ENCODE measurements at places on chromosomes 7 and 10. TPM values are rescaled to one million over a fixed set of nuclear protein-coding genes. Genes with fewer than 3 reads are reported as not detected.

DNA sequence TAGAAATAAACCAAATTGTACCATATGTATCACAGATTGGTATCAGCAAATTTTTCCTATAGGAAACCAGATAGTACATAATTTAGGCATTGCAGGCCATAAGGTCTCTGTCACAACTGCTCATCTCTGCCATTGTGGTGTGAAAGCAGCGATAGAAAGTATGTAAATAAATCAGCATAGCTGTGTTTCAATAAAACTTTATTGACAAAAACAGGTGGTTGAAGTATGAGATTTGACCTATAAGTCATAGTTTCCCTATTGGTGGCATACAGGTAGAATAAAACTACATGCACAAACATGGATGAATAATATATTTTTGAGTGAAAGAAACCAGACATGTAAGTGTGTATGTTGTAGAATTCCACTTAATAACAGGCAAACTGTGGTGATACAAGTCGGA, 1454.9 kb downstream of the REEP3 start:
- no peaks in the 10 kb centered on the region for H3K36me3 ChIP-seq
- DNase-seq = no peak
- no peak overlapping the region for H3K4me3 ChIP-seq
- no peaks in the 10 kb centered on the region for H3K4me1 ChIP-seq

GRCh38 chr10:107686095-107686494, 521.6 kb upstream of the SORCS1 start:
- H3K36me3 ChIP-seq = no peaks in the 10 kb centered on the region
- no peak overlapping the region for H3K27ac ChIP-seq
- no peaks in the 10 kb centered on the region for H3K27me3 ChIP-seq
- H3K4me1 ChIP-seq = no peaks in the 10 kb centered on the region
- DNase-seq = no peak

DNA sequence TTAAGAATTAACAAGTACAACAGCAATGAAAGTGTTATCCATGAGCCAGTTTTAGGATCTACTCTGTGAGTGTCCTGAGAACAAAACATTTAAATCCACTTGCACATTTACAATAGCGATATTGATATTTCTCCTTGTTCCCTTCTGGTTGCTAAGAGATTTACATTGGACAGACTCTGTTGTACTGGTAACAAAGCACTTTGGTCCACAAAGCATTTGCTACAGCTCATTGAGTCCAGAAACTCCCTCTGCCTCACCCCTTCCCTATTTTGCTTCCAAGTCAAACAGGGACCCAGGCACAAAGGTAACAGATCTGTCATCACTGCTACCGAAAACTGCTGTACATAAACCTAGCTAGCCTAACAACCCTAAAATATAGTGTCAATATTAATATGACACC, 2.1 kb downstream of the ANK3 start:
- peaks cover 7% of the 10 kb centered on the region for H3K4me1 ChIP-seq
- no peaks in the 10 kb centered on the region for H3K36me3 ChIP-seq
- H3K27ac ChIP-seq = no peak overlapping the region
- no peaks in the 10 kb centered on the region for H3K27me3 ChIP-seq
- DNase-seq = no peak
- no peak overlapping the region for H3K4me3 ChIP-seq

Gene PNLIPRP2
- total RNA-seq = not detected

Gene PLXNA4
- total RNA-seq = 0.70 TPM

Gene AGAP6
- total RNA-seq = 26.9 TPM

DNA sequence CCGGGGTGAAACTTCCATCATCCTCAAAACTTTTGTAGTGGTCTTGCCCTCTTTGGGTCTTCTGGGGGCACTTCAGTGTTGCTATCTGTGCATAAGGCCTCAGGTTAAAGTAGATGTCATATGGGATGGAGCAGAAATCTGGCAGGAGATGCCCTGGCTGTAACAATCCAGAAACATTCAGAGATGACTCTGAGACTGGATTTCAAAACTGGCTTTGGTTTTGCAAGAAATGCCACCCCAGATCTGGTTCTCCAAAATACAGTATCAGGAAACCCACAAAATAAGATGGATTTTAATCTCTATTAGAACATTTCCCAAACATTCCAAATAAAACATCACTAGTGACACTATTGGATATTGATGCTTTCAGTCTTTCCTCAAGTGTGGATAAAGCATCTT, 191.5 kb downstream of the REEP3 start:
- no peak for DNase-seq
- no peak overlapping the region for H3K27ac ChIP-seq
- H3K4me3 ChIP-seq = no peak overlapping the region
- no peaks in the 10 kb centered on the region for H3K27me3 ChIP-seq
- H3K36me3 ChIP-seq = no peaks in the 10 kb centered on the region
- H3K4me1 ChIP-seq = peaks cover 7% of the 10 kb centered on the region

Data from activated CD4-positive, alpha-beta T cell treated with anti-CD3 and anti-CD28 coated beads, Interleukin-2, amount 10 ng/mL, durations not matched to agents 24 days and 14 days (primary cell).